Cerebellar cortex (tissue), 1 donor: ENCODE measurements at places on chromosomes 4 and X.
A peak's percentile ranks its signal among the peaks of the same experiment; 100 is the strongest.

DNA sequence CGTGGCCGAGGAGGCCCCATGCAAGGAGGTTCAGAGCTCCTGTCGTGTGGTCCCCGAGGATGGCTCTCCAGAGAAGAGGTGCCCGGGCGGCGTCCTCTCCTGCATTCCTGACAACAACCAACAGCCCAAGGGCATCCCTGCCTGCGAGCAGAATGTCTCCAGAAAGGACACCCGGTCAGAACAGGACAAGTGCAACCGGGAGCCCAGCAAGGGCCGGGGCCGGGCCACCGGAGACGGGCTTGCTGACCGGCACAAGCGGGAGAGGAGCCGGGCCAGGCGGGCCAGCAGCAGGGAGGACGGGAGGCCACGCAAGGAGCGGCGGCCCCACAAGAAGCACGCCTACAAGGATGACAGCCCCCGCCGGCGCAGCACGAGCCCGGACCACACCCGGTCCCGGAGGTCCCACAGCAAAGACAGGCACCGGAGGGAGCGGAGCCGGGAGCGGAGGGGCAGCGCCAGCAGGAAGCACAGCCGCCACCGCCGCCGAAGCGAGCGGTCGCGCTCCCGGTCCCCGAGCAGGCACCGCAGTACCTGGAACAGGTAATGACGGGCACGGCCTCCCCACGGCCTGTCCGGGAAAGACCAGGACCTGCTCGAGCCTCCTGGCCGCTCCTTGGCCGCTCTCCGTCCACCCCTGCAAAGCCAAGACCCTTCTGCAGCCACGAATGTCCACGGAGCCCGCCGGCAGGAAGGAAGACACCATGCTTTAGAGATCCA is 9.8 kb downstream of the AKAP17A start:
- no peak for DNase-seq

DNA sequence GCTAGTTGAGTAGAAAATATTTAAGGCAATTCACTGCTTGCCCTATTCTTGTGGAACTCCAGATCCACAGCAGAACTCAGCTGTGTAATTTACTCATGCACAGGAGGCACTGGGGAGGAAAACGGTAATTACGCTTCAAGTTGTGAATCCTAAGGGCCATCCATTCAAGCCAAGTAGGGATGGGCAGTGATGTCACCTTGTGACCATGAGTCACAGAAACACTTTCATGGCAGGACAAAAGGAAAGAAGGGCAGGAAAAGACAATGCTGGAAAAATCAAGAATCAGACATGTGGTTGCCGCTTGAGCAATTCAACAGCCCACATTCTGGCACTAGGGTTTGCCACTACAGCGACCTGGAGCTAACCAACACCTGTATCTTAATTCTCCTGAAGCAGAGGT is 1.4 kb downstream of the PAQR3 start:
- peak; percentile 43 for DNase-seq

GRCh38 chrX:137062915-137063617 is 29.3 kb upstream of the GPR101 start:
- DNase-seq: no peak

GRCh38 chr4:83207497-83208101 is 77.0 kb downstream of the COQ2 start:
- peak; percentile 11 for DNase-seq

- DNase-seq: peak; percentile 50
These were observed 677 bp upstream of the CYP4V2 start for GRCh38 chr4:186190581-186191199.

DNA sequence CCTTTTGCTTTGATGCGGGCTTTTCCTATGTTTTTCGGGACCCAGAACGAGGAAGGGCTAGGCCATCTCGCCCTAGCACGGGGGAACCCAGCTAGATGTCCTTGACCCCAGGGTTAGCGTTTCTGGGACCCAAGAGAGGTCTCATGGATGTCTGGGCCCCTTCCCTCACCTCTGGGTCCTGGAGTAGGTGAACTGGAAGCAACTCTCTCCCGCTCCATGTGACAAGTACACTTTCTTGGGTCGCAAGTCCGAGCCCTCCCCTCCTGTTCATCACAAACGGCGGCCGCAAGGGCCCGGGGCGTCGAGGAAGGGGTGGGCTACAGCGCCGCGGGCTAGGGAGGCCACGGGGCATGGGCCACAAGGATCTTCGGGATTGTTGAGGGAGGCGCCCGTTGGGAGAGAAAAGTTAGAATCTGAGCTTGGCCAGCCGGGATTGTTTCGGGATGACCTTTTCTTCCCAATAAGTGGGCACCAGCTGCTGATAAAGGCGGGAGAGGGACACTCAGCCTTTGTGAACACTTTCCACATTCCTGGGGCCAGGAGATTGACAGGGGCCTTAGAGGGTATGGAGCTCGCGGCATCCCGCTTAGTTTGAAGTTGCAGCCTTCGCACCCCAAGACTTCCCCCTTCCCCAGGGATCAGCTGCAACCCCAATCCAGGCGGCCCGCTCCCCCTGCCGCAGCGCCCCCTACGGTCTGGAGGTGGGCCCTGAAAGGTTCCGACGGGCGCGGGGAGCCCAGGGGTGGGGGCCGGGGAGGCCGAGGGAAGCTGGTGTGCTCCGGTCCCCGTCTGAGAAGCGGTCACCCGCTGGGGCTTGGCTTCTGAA is 136.9 kb upstream of the ZIC3 start:
- DNase-seq: no peak

DNA sequence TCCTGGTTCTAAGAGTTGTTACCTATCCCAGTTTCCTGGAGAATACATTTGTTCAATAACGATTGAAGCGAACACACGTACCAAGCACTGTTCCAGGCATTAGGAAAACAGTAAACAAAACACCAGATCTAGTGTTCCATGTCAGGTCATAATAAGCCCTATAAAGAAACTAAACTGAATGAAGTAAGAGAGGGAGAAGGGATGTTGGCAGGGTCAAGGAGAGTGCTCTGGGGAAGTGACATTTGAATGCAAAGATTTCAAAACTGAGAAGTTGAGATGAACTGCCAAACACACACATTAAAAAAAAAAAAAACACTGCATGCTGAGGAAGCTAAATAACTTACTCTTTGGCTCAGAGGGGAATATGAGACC is 14.4 kb upstream of the ENAM start:
- no peak for DNase-seq

DNA sequence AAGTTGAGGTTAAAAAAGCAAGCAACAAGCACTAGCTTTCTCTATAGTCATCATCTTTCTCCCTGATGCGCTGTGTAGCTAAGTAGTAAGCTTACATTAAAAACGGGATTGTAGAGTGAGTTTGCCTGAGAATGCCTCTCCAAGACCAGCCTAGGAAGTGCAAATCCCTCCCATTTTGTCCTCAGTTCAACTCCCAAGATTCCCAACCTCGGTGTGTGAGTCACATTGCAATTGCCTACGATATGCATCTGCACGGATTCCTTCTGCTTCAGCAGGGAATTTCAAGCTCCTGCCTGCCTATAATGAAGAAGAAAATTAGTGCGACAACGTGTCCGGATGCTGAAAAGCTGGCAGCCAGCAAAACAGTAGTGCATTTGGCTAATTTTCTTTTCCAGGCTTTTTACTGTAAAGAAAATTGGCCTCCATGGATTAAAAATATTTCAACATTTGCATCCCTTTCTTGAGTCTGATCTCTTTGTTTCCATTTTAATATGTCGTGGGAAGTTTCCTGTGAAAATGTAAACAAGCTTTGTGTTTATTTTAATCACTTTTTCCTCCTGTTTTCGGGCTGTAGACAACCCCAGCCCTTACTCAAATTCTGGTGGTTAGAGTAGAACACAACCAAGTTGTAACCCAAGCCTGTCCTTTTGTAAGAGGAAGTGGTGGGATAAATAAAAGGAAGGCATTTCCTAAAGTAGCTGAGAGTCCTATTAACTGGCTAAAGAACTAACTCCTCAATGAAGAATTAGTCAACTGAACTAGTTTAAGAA is 58.4 kb upstream of the TET2 start:
- no peak for DNase-seq

- DNase-seq: no peak
These were observed 43.6 kb upstream of the UCP1 start for GRCh38 chr4:140612357-140612756.

GRCh38 chrX:23504540-23504884 is 162.8 kb upstream of the PRDX4 start:
- DNase-seq: no peak

DNA sequence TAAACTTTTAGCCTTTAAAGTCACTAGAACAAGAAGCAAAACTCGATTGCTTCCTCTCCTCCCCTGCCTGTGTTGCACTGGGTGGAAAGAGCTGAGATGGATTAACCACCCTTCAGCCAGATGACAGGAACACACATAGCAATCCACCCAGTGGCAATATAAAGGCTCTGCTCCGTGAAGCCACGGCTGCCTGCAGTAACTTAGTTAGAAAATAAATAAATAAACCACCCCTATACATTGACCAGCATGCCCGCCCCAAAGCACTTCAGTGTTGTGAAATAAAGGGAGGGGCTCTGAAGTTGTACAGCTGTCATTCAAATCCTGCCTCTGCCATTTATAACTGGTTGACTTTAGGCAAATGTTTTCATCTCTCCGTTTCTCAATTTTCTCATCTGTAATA is 217.1 kb upstream of the LDB2 start:
- no peak for DNase-seq

DNA sequence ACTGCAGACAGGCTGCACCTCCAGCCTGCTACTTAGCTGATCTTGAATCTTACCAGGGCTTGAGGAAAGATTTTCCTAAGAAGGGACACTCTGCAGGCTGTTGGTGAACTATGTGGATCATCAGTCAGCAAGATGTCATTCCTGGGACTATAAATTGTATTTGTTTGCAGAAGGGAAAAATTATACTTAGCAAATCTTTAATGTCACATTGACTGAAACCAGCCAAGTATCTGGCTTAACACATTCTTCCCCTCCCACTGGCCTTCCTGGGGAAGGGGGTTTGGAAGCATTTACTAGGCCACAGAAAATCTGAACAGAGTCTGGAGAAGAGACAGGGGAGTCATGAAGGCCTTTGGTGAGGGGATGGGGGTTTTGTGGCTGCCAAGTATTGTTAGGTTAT is 156.7 kb upstream of the EOLA2 start:
- DNase-seq: no peak

DNA sequence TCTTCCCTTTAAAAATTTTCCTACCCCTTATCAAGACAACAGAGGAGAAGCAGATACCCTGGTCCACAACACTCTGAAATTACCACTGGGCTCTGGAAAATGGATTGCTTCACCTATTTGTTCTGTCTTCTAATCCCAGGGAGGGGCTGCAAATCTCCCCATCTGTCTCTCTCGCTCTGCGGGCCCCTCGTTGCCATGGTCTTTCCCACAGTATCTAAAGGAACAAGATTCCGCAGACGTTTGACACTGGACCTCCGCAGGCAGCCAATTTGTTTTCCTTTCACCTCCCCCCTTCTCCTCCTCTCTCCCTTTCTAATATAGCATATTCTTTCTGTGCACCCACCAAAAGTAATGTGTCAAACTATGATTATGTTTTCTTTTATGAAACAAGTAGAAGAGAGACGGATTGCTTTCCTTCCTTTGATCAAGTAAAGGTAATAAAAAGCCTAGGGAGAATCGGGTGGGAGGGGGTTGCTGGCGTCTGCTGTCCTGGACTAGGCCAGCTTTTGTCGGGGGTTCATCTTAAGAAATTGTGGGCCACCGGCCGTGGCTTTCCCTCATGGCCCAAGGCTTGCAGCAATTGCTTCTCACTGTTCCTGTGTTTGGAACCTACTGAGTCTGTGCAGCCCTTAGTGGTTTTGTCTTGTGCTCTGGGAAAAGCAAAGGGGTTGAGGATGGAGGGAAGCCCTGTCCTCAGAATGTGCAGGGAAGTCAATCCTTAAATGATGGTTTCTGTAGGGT is 81.0 kb downstream of the MGST2 start:
- no peak for DNase-seq

DNA sequence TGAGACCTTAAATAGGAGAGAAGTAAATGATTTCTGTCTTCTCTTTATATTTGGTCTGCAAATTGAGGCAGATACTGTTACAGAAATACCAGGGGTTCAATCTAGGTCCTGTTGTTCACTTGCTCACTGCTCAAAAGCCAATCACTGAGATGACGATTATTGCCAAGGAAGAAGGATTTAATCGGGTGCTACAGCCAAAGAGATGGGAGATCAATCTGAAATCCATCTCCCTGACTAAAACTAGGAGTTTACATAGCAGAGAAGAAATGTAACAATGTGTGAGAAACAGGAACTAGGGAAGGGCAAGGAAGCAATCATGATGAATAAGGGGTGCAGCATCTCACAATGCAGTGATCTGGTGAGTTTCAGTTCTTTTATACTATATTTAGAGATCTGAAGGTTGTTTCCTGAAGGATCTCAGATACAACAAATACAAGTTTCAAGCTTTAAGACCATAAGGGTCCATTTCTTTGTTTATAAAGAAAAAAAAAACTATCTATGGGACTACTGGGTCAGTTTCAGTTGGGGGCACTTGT is 117.9 kb upstream of the FAM9B start:
- no peak for DNase-seq

DNA sequence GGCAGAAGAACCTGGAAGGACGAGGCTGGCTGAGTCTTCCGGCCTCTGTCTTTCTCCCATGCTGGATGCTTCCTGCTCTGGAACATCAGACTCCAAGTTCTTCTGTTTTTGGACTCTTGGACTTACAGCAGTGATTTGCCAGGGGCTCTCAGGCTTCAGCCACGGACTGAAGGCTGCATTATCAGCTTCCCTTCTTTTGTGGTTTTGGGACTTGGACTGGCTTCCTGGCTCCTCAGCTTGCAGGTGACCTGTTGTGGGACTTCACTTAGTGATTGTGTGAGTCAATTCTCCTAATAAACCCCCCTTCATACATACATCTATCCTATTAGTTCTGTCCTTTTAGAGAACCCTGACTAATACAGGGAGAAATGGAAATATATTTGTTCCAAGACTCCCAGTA is 265.8 kb downstream of the PCDH18 start:
- no peak for DNase-seq

- DNase-seq: no peak
These were observed 33.4 kb downstream of the ADGRA3 start for GRCh38 chr4:22482250-22483127.

GRCh38 chrX:110133735-110134370 is 130.9 kb downstream of the TMEM164 start:
- no peak for DNase-seq

DNA sequence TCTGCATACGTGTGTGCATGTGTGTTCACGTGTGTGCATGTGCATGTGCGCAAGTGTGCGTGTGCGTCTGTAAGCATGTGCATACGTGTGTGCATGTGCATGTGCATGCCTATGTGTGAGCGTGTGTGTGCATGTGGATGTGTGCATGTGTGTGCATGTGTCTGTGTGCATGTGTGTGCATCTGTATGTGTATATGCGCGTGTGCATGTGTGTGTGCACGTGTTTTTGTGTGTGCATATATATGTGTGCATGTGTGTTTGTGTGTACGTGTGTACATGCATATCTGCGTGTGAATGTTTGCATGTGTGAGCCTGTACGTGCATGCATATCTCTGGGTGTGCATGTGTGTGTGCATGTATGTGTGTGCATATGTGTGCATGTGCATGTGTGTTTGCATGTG is 35.7 kb upstream of the DRD5 start:
- DNase-seq: no peak

DNA sequence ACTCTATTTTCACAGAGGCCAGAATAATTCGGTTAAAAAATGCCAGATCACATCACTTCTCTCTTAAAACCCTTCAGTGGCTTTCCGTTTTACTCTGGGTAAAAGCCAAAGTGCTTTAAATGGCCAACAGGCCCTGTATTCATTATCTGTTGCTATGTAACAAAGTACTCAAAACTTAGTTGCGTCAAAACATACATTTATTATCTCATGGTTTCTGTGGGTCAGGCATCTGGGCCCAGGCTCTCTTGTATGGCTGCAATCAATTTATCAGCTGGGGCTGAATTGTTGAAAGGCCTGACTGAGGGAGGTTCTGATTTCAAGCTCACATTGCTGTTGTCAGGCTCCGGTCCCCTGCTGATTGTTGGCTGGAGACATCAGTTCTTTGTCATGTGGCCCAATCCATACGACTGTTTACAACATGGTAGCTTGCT is 72.7 kb upstream of the H2AZ1 start:
- DNase-seq: no peak

GRCh38 chrX:1394731-1395501 is 3.0 kb upstream of the SLC25A6 start:
- no peak for DNase-seq
